ENCODE measurements at places on chromosomes 3 and 15.
A peak's percentile ranks its signal among the peaks of the same experiment; 100 is the strongest.

DNA sequence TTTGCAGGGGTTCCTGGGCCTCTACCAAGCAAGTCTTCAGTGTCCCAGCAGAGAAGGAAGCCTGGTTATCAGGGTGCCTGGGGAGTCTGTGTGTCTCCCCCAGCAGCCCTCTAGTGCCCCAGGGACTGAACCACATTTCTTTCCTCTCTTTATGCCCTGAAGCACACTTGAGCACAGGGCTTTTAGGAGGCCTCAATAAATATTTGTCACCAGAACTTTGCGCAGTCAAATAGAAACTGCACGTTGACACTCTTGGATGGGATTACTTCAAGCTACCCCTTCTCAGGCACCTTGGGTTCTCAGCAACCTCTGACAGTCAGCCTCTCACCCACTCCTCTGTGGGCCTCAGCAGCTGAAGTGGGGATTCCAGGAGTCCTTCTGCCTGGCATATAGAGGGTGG lies 226.6 kb upstream of the HES1 start:
- no peak for DNase-seq

DNA sequence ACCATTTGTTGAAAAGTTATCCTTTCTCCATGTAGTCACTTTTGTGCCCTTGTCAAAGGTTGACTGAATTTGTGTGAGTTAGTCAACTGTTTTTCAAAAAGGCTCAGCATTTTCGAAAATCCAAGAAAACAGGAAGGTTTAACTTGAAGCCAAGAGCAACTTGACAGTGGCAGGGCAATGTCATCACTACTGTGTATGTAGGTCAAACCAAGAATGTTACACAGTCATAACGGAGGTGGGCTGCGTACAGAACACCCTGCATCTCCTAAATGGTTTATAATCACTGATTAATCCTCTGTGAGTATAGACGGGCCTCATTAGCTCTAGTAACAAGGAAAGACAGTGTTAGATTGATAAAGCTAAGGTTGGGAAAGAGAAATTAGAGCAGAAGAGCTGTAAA lies 1064.9 kb downstream of the FHIT start:
- no peak for DNase-seq

DNA sequence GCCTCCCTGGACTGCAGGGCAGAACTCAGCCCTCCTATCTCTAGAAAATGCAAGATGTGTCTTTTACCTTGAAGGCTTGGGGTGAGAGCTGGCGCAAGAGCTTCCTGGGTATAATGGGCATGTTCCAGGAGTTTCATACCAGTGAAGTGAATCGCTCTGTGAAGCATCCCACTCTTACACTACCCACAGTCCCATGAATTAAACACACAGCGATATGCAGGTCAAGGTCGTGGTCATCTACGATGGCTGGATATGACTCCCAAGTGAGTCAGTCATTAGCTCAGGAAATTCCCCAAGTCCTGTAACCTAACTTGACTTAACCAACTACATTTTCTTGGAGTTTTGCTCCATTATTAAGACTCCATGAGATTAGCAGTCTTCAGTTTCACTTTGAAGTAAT lies 439.7 kb downstream of the NTRK3 start:
- DNase-seq = no peak

GRCh38 chr15:86573476-86573875 lies 493.8 kb downstream of the AGBL1 start:
- DNase-seq = no peak

GRCh38 chr3:195692781-195693427 lies 27.9 kb upstream of the MUC20 start:
- DNase-seq = no peak

GRCh38 chr3:193662757-193663322 lies 69.8 kb downstream of the OPA1 start:
- no peak for DNase-seq

DNA sequence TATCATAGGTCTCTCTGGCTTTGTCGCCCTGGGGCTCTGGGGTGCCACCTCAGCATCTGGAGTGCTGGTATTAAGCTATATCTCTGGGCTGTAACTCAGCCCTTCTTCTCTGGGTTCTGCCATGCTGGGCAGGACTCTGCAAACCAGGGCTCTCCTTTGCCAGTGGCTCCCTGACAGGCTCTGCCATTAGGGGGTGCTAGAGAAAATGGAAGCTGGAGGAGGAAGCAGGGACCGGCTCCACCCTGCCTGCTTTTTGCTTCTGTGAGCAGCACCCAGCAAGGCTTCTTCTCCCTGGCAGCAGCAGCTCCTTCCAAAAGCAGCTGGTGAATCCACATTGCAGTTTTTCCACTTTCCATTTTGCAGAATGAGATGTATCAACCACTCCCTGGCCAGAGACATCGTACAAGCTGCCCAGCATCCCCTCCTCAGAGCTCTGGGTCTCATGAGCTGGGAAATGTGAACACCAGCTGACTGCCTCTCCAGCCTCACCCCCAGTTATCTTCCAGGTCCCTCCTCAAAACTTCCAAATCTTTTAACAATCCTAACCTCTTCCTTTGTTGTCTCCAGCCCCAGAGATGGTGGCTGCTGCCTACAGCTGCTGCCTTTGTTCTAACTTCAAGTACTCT lies 165.0 kb downstream of the ABHD5 start:
- peak; percentile 28 for DNase-seq

GRCh38 chr3:78741066-78741645 lies 1026.6 kb downstream of the ROBO1 start:
- DNase-seq = no peak

DNA sequence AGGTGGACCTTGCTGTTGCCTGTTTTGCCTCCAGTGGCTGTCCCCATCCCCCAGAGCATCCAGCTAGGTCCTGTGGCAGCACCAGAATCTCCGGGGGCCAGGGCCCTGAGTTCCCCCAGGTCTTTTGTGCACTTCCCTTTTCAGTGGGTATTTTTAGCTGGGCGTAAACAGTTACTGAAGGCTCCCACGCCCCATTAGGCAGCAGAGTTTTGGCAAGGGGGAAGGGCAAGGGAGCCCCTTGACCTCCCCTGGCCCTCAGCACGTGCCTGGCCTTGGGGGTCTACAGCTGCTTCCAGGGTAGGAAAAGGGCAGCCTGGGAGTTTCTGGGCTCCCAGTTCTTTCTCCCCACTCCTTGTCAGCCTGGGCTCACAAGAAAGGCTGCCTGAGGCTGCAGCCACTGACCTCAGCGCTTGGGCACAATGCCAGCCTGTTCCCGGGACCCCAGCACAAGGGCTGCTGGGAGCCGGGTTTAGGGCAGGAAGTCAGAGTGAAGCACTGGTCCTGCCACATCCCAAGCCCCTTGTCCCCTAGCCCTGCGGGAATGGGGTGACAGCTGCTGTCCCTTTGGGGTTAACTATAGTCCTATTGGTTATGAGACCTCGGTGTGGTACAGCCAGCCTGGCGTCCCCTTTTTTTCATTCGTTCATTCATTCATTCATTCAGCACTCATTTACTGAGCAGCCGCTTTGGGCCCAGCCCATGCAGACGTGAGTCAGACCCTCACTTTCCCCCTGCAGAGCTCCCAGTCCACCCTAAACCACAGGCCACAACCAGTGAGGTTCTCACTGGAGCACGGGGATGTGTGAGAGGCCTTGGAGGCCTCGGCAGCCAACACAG lies 8.4 kb downstream of the CSK start:
- no peak for DNase-seq

DNA sequence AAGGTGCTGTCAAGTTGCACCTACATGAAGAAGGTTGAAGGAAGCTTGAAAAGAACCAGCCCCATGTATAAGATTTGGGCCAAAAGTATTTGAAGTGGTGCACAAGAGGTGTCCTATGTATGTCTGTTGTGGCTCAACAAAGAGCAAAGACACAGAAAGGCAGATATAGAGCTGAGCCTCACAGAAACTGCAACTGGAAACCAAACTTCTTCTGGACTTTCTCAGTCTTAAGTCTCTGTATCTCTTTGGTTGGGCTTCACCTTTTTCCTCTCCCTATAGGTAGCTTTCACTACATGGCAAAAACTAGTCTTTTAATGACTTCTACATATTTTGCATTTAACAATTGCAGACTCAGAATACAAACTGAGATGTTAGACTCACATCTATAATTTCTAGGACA lies 8.8 kb upstream of the CMC1 start:
- no peak for DNase-seq

GRCh38 chr15:62624547-62625378 lies 417.8 kb upstream of the TPM1 start:
- DNase-seq = no peak

GRCh38 chr3:141346418-141346817 lies 21.9 kb upstream of the ZBTB38 start:
- DNase-seq = no peak

DNA sequence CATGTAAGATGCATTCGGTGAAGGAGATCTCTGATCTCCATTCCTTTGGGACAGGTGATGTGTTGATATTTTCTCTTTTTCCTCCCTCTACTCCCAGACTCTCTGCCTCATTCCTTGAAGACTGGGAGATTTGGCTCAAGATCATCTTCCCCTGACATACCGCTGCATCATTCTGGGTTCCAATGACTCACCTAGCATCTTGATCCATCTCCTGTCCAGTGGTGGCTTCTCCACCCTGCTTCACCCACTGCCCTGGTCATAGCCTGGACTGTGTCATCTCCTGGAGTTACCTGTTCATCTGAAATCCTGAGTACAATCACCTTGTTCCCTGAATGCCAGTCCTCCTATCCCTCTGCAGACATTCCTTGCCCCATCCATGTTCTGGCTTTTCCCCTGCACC lies 57.4 kb upstream of the TRAK1 start:
- DNase-seq = no peak

DNA sequence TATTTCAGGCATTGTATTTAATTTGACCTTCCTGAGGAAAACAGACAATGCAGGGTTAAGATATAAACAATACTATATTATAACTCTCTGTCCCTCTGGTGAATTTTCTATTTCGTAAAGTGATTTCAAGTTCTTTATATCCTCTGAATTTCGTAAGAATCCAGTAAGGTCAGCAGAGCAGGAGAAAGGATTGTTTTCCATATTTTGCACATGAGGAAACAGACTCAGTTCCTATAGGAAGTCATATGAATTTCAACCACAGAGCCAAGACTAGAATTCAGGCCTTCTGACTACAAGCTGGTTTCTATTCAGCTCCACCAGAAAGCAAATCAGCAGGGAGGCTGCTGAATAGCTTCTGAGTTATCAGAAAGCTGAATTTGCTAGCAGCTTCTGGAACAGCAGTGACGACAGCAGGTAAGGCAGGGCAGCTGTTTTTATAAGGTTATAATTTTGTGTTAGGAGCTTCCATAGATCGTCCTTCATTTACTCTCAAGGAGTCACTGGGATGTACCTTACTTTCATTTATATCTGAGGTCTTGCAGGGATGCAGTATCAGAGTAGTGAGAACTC lies 11.1 kb upstream of the PLAAT1 start:
- no peak for DNase-seq

DNA sequence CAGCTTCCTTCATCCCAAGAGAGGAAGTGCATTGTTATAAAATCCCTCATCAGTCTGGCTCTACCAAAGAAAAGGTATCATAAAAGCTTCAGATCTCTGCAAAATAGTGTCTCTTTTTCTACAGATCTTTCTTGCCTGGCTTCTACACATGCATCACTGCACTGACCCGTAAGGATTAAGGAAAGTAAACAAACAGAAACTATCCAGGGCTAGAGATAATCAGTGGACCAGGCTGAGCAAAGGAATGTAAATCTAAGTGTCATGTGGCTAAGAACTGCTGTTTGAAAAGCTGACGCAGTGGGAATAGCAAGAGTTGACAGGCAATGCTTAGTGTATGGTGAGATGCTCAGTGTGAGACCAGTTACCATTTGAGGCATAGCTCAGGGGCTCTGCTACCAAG lies 339.7 kb downstream of the IL5RA start:
- no peak for DNase-seq

DNA sequence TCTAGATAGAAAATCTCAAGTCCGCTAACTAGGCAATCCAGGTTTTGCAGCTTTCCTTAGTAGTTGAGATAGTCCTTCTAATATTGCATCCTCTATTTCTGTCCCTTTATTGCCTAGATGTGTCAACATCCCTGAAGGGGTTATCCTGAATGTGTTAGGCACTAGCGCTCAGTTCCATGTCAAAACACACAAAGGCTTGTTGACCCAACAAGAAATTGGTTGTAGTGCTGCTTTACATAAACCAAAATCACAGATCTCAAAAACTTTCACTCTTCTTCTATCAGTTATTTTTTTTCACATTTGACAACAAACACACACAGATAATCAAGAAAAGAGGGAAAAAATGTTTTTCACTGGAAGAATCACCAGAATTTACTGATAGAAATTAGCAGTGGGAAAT lies 51.4 kb upstream of the SOX2 start:
- no peak for DNase-seq

- no peak for DNase-seq
Measured at GRCh38 chr3:43086460-43087165, 19.3 kb downstream of the POMGNT2 start.

DNA sequence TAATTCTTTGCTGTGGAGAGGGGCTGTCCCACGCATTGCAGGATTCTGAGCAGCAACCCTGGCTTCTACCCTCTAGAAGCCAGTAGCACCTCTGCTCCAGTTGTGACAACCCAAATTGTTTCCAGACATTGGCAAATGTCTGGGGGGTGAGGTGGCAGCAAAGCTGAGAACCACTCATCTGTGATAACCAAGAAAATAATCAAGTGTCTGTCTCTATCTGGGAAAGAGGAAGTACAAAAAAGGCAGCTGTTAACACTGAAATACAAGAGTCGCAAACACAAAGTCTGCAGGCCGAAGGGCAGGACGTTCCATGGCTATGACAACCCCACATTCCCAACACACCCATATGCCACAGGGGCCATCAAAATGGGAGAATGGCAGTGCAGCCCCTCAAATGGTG lies 42.2 kb upstream of the GNB5 start:
- DNase-seq = no peak

DNA sequence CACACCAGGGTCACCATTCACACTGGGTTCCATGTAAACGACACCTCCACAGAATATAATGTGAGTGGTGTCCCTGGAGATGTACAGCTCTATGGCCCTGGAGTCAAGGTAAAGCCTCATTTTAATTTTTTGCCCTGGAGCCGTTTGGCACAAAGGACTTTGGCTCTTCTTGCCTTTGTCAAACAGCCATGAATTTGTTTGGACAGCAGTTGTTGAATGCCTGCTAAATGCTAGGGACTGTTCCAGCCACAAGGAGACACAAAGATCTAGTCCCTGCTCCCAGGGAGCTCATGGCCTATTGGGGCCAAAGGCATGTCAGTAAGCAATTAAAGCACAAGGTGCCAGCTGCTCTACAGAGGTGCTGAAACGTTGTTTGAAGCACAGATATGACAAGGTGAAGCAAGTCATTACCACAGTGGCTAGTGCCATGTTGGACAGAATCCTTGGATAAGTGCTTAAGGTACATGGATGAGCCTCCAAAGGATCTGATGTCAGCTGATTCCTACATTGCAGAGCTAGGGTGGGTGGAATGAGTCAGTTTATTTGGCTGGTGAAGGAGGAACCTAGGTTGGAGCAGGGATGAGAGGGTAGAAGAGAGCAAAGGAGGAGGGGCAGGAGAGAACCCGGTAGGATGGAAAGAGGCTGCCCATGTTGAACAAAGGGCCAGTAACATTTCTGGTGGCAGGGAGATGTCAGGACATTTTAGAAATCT lies 171.9 kb upstream of the CTDSPL start:
- DNase-seq = no peak

GRCh38 chr3:67401921-67402320 lies 252.5 kb downstream of the SUCLG2 start:
- no peak for DNase-seq
